Fibroblast of the conjunctiva (primary cell): ENCODE measurements at places on chromosomes 5 and 9.

DNA sequence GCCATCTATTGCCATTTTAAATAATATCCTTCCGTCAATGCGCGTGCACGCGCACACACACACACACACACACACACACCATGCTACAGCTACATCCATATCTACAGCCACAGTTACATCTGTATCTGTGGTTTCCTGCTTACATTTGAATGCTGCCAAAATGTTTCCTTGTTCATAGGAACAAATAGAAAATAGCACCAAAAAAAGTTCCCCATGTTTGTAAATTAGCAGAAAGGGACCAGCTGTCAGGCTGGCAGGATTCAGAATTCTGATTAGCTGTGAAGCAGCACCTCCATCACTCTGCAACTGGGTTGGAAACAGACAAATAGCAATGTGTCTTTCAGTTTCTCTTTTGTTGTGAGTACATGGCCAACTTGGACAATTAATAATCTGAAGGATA lies 601.5 kb downstream of the IRX1 start:
- no peak for DNase-seq

GRCh38 chr9:120916588-120916987 lies 10.0 kb downstream of the TRAF1 start:
- peak; percentile 94 for DNase-seq

GRCh38 chr5:172004824-172005237 lies 1.6 kb downstream of the FBXW11 start:
- no peak for DNase-seq

DNA sequence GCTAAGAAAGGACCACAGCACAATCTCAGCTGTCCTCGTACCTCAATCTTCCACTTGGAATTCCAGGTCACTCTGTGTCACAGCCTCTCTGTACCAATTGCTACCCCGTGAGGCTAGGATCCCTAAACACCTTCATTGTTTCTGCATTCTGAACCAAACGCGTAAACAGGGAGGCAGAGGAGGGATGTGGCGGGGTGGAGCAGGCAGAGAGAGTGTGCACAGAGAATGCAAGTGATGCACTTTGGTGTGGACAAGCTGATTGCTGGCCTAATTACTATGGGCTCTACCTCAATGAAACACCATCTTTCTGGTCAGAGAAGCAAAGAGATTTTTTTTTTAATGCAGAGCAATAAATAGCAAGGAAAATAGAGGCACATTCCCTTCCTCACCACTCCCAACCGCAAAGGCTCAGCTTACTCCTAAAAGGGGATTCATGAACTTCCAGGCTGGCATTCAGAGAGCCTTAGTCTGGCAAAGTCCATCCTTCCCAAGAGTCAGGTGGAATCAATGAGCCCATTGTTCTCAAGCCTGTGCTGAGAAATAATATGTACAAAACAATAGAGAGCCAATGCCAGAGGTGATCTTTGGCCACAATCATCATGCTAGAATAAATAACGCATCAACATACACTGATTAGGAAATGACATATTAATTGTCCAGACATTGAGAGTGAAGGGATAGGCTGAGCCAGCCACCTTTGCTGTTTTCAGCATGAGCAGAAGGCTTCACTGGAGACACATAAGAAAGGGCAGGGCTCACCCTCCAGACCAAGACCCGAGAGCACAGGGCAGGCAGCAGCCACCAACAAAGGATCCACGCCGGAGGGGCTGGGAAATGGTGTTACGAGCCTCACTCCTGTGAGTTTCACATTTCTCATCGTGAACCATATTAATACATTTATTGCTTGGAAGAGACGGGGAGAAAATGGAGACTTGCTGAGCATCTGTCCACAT lies 278.8 kb downstream of the ENC1 start:
- DNase-seq = no peak

- no peak for DNase-seq
Observed at GRCh38 chr5:96483878-96484277, 50.8 kb upstream of the PCSK1 start.

- DNase-seq = no peak
Observed at GRCh38 chr9:91503673-91504081, 80.0 kb upstream of the NFIL3 start.
